ENCODE measurements at places on chromosomes 16 and 17.

DNA sequence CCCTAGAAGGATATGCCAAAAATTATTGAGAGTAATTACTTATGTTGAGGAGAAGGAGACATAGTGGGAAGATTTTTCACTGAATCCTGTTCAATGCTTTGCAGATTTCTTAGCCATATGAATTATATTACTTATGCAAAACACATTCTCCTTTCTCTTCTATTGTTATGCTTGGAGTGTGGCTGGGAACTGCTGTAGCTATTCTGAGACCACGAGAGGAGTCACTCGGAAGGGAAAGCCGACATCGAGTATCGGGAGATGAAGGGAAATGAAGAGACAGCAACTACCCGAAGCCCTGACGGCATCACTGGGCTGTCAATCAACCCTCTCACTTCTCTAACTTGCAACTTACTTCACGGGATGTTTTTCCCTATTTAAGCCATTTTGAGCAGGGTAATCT is 39.6 kb downstream of the STX8 start:
- no peak for DNase-seq

DNA sequence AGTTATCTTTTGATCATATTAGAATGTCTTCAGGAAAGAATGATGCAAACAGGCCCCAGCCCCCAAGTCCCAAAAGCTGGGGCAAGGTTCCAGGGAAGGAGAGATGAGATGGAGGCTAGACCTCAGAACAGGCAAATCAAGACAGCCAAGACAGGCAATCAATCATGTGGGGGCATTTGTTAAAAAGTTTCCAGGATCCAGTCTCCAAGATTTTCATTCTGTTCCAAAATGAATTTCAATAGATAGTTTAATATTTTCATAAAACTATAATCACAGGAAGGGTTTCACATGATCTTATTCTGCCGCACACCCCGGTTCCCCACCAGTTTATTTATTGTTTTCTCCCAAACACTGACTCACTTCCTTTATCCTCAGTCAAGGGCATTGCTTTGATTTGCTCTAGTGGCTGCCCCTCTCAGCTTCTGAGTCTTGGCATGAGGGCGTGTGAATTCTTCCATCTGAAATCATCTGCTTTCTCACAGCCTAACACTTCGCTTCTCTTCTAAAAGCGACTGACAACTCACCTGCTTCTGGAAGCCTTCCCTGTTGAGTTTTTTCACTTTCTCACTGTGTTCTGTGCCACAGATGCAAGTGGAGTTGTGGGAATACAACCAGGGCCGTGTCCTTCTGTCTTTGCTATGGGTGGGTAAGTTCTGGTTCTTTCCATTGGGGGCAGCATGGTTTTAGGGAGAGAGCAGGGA is 12.2 kb upstream of the TERF2 start:
- no peak for DNase-seq

DNA sequence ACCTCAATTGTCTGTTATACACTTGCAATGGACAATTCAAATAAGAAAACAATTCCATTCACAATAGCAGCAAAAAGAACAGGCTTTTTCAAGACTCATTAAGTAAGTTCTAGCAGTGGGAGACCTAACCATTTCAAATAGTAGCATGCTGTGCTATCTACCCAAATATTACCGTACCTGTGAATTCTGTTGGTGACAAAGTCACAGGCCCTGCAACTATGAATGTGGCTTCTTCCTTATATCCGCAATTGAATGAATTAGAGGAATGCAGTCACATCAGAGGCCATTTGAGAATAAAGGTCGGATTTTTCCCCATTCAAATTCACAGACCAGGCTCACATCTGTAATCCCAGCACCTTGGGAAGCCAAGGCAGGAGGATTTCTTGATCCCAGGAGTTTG is 800 bp upstream of the NME4 start:
- DNase-seq: no peak

- no peak for DNase-seq
These were observed 20.3 kb downstream of the PITPNM3 start for GRCh38 chr17:6536053-6536452.

- no peak for DNase-seq
These were observed 203.2 kb downstream of the SALL1 start for GRCh38 chr16:50947826-50948225.

DNA sequence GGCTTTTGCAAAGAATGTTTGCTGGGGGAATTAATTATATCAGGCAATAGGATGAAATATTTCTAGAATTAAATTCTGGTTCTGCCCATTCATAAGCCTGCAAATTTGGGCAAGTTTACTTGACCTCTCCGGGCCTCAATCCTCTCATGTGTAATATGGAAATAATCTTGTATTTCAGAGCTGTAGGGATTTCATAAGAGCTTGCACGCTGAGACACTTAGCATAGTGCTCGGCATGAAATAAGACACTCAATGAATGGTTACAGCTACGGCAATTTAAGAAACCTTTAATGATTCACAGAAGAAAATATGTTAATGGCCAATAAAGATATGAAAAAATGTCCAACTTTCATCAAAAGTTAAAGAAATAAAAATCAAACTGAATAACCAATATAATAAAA is 40.6 kb upstream of the PITPNM3 start:
- DNase-seq: no peak
